ENCODE measurements at places on chromosomes 1 and 21.

DNA sequence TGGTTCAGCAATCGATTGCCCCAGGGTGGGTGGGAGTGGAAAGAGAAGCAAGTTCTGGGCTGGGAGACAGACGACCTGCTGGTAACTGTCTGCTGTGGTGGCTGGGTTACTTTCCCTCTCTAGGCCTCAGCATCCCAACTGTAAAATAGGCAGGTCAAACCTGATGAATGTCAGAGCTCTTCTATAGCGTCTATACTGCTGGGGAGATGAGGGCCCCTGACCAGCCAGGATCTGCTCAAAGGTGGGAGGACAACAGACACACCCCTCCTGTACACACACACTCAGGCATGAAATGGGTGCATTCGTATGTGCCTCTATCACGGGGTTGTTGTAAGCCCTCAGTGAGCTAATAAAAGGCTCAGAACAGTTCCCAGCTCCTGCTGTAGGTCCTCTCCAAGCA is 12.7 kb upstream of the EPHB2 start:
- DNase-seq, result no peak

DNA sequence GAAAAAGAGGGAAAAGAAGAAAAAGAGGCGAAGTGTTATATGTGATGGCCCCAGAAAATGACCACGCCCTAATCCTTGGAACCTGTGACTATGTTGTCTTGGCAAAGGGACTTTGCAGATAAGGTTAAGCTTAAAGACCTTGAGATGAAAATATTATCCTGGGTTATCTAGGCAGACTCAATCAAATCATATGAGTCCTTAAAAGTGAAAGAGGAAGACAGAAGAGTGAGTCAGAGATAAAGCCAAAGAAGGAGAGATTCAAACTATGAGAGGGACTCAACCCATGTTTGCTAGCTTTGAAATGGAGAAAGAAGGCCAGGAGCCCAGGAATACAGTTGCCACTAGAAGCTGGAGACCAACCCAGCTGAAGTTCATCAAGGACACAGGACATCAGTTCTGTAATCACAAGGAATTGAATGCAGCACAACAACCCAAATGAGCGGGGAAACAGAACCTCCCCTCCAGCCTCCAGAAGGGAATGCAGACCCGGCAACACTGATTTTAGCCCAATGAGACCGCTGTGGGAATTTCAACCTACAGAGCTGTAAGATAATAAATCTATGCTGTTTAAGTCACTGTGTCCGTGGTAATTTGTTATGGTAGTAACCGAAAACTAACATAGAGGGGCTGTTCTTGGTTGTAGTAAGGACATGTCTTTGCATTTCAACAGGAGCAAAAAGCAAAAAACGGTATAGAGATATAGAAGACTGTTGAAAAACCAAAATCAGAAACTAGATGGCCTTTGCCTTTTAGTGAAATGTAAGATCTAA is 4.2 kb upstream of the RGS8 start:
- no peak for DNase-seq

GRCh38 chr1:21100481-21100921 is 76.2 kb downstream of the EIF4G3 start:
- DNase-seq, result no peak

DNA sequence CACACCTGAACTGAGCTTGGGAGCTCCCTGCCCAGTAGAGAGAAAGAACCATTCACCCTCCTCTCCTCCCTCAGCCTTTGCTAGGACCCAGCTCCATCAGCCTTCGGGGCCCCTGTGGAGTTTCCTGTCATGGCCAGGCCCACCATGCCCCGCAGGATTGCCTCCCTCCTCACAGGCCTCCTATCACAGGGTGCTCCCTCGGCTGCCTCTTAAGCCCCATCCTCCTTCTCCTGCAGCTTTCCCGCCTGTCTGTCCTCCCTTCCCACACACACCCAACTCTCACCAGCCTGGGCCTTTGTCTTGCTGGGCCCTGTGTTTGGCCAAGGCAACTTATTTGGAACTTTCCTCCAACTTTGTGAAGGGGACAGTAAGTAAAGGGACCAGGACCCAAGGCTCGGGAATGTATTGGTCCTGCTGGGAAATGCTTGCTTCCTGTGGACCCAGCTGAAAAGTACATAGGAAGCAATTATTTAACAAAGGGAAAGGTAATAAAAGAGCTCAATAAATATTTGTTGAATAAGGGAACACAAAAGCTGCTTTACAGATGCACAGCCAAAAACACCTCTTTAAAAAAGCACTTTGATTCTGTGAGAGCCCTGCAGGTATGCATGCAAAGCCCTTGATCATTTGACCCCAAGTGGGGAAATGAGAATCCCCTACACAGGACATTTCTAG is 31.6 kb upstream of the TENT5C start:
- DNase-seq, result no peak

DNA sequence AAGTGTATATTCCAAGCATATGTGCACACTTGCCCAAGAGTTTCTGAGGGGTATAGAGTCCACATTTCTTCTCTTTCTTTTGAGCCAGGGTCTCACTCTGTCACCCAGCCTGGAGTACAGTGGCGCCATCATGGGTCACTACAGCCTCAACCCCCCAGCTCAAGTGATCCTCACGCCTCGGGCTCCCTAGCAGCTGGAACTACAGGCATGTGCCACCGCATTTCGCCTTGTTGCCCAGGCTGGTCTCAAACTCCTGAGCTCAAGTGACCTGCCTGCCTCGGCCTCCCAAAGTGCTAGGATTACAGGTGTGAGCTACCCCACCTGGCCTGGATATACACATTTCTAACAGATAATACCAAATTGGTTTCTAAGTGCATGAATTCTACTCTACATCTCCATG is 17.1 kb upstream of the SRP9 start:
- no peak for DNase-seq

GRCh38 chr21:32282992-32283391 is 4.1 kb upstream of the MIS18A start:
- no peak for DNase-seq

- DNase-seq, result no peak
Observed at GRCh38 chr1:3767328-3767925, 5.1 kb upstream of the SMIM1 start.

DNA sequence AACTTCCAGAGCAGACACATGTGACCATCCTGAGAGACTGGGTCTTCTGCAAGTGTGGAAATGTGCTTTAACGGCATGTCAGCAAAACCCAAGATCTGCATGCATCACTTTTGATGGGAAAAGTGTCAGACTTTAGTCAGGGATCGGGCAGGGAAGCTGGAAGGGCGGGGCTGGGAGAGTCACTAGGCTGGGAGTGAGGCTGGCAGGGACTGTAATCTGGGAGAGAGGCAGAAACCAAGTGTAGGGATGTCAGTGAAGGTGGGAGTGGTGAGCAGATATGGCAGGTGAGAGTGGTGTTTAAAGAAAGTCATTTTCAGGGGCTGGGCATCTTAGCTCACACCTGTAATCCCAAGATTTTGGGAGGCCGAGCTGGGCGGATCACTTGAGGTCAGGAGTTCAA is 11.3 kb downstream of the CDA start:
- DNase-seq, result no peak

- DNase-seq, result no peak
Observed at GRCh38 chr1:47388030-47388890, 27.8 kb upstream of the FOXE3 start.

- no peak for DNase-seq
Observed at GRCh38 chr1:99705385-99705784, 59.5 kb downstream of the PALMD start.

- no peak for DNase-seq
Observed at GRCh38 chr1:98704474-98704873, 43.0 kb downstream of the SNX7 start.

DNA sequence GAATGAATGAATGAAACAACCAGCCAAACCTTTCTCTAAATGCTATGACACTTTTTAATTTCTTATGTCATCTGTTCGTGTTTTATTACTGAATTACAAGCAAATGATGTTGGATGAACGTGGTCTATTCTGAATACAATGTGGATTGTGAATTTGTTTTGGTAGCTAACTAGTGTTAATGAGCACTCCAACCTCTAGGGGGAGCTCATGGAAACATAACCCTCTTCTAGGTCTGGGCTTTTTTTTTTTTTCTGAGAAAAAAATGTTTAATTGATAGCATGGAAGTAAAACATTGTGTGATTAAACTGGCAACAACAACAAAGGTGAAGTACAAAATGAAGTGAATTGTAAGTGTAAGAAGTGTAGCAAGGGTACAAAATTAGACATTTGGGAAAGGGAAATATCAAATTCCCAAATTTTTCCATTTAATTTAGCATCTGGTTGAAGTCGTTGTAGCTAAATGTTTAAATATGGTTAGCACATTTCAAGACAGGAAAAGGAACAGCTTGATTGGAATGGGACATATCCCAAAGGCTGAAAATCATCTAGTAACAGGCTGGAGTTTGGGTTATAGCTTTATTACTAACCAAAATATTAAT is 42.6 kb upstream of the PTGS2 start:
- DNase-seq, result no peak

GRCh38 chr1:176118985-176119384 is 88.1 kb downstream of the COP1 start:
- DNase-seq, result no peak

GRCh38 chr1:3656450-3657095 is 4.3 kb downstream of the TP73 start:
- no peak for DNase-seq

DNA sequence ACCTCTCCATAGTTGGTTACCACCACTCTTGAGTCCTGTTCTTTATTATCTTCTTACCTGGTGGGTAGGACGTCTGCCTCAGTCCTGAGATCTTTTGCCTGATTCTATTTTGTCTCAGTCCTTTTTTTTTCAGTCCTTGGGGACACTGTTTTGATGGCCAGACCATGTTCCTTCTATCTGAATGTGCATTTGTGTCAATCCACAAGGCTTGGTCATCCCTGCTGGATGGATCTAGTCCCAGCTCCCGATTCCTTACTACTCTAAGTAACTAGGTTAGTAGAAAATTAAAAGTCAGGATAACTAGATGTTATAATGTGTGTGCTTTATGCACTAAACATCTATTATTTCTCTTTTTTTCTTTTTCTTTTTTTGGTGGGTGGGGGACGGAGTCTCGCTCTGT is 28.1 kb upstream of the AK4 start:
- DNase-seq, result no peak

GRCh38 chr1:27318596-27318995 is 3.4 kb upstream of the TMEM222 start:
- DNase-seq, result no peak

GRCh38 chr1:186923486-186923885 is 94.7 kb downstream of the PLA2G4A start:
- DNase-seq, result no peak

DNA sequence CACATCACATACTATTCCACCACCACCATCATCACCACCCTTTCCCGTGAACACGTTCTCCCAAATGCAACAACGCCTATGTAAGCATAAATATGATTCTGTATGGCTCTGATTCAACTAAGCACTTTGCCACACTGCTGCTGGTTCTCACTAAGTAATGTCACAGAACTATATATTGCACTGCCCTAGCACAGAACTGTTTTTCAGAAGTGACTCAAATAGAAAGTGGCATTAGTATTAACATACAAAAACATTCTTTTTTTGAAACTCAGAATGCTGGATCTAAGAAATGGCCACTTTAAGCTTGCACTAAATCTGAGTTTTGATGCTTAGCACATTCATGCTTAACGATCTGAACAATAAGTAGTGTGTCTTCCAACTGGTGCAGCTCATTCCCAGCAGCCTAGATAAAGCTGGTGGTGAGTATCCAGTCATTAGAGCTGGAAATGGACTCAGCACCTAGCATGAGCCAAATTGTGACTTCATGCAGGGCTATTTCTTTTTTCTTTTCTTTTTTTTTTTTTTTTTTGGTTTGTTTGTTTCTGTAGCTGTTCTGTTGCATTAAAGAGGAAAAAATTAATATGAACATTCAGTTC is 46.2 kb upstream of the ZC3H11B start:
- DNase-seq, result no peak

DNA sequence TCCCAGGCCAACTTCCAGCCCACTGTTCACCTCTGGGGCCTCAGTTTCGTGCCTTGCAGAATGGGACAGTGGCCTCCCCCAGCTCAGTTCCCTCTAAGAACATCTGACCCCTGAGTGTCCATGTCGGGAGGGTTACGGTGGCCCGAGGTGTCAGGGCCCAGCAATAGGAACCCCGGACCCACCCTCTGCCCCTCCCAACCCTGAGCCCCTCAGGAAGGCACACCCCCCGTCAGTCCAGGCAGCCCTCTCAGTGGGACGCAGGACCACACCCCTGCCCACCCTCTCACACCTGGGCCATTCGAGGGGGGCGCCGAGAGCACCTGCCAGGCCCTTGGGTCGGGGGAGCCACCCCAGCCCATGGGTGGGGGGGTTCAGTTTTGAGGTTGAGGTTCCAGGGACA is 447 bp downstream of the TTC34 start:
- no peak for DNase-seq

DNA sequence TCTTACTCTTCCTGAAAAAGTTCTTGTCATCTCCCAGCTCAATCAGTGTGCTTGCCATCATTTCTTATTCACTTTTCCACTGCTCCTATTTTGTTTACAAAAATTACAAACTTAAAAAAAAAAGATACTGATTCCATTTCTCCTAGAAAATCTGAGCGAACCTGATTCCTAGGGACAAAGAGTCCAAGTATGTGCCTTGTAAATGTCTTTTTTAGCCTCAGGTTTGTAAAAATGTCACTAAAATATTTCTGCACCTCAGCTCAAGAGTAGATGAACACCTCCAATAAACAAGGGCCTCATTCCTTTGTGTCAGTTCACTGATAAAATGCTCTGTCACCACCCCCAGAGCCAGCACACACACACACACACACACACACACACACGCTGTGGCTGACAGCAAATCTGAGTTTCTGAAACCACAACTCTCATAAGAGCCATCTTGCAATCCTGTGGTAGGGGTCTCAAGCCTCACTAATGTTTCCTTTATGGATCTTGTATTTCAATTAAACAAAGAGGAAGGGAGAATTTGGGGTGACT is 299.2 kb downstream of the PBX1 start:
- DNase-seq, result no peak

DNA sequence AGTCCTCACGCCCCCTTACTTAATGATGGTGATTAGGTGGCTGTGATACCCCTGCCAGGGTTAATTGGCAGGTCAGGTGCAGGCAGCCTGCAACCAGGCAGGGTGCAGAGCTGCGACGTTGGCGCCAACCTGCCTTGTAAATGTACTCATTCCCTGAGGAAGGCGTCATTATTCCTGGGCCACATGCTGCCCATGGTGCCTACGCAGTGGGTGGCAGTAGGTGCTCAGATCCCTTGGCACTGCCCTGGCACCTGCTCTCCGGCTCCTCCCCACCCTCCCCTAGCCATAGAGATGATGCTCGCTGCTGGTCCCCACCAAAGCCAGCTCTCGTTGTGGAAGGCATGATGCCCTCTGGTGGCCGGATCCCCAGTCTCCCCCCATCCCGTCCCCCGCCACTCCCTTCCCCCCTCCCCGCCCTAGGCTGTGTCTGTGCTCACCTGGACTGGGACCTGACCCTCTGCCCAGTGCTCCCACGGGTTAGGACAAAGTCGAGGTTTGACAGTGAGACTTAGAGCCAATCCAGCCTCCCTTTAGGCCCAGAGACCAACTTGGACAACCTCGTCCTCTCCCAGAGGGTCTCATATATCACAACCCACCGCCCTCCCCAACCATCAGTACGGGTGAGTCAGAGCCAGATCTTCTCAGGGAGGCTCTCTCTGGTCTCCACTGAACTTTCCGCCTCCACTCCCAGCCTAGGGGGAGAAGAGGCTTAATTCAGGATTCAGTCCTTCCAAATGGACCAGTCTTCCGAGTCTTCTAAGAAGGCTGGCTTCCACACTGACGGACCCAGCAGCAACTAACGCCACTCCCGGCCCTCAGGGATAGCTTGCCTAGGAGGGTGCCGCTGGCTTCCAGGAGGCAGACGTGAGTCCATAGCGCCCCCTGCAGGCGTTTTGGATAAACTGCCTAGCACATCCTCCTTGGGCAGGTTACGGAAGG is 5.7 kb downstream of the KRTCAP2 start:
- peak; percentile 85 for DNase-seq

GRCh38 chr1:99970713-99971255 is 988 bp downstream of the SLC35A3 start:
- no peak for DNase-seq

Data from CD4-positive, alpha-beta T cell treated with Interferon alpha-2 for 1 hour (primary cell).